Activated CD4-positive, alpha-beta T cell treated with anti-CD3 and anti-CD28 coated beads for 48 hours (primary cell): ENCODE measurements at places on chromosomes 11 and 22.

GRCh38 chr11:96204721-96205459 lies 138.1 kb downstream of the MAML2 start:
- DNase-seq = peak; percentile 59

GRCh38 chr11:23536907-23537306 lies 676.6 kb upstream of the CCDC179 start:
- DNase-seq = no peak

GRCh38 chr11:12361682-12362081 lies 15.7 kb upstream of the PARVA start:
- DNase-seq = no peak

- no peak for DNase-seq
Observed at GRCh38 chr22:49369726-49370626, 457.7 kb downstream of the BRD1 start.

- no peak for DNase-seq
Observed at GRCh38 chr11:15186146-15186545, 71.4 kb downstream of the INSC start.

DNA sequence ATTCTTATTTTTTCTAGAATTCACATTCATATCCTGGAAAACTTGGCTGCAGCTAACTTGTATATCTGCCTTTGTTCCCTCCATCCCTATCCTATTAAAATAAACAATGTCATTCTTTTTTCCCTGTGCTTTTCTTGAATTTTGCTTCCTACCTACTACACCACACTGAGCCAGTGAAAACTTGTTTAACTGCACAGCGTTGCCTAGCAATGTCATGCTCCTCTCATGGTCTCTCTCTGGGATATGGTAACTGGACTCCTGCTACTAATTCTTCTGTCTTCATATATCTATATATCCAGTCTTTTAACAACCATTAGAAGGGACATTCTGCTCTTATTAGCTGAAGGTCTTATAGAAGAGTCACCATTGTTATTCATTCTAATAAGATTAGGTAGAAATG lies 434.4 kb downstream of the METTL15 start:
- DNase-seq = no peak

- DNase-seq = no peak
Observed at GRCh38 chr22:26643418-26644100, 13.8 kb upstream of the MIAT start.

- no peak for DNase-seq
Observed at GRCh38 chr11:35477901-35478300, 47.5 kb downstream of the PAMR1 start.

DNA sequence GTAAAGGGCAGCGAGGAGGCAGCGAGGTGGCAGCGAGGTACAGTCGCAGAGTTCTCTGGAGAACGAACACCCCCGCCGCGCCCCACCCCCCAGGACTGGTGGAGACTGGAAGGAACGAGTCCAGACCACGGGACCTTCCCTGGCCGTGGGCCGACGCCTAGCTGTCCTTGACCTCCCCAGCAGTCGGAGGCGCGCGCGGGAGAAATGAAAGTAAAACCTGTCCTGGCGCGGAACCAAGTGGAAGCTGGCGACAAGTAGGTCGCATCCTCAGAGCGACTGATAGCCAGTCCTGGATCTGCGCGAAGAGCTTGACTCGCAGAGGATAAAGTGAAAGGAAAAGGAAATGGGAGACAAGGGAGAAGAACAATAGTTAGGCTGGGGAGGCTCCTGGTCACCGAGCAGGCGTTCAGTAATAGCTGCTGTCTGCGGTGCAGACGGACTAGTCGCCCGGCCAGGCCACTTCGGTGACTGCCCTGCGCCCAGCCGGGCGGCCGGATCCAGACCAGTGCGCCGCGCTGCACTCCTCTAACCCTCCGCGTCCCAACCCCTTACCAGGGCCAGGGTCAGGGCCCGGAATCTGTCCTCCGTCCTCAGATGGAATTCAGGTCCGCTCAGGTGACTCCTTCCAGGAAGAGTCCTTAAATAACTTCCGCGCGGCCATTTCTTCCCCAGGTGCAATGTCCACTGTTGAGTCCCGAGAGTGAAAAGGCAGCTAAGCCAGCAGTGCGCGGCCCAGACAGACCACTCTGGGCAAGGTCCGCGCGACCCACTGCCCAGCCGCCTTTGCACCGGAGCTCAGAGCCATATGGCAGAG lies 1.9 kb upstream of the ADM start:
- peak; percentile 67 for DNase-seq

GRCh38 chr11:115585361-115586024 lies 81.3 kb upstream of the CADM1 start:
- no peak for DNase-seq

- no peak for DNase-seq
Observed at GRCh38 chr11:72781063-72781312, 12.9 kb downstream of the STARD10 start.

DNA sequence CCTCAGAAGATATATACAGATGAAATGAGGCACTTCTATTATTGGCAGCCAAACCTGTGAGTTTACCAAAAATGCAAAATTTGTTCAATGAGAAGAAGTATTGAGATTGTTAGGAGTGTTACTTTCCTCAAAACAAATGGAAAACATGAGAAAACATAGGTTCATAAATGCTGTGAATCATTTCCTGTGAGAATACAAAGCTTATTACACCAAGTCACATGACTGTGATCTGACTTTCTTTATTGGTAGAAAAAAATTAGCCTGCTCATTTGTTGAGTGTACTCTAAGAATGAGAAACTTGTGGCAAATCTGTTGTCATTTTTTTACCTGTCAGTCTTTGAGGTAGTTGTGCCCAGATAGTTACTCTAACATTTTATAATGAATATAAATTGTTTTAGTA lies 215.1 kb downstream of the TMEM135 start:
- DNase-seq = no peak

GRCh38 chr11:10878408-10879214 lies 20.8 kb upstream of the ZBED5 start:
- no peak for DNase-seq
